ENCODE measurements at places on chromosomes 2 and 18.

DNA sequence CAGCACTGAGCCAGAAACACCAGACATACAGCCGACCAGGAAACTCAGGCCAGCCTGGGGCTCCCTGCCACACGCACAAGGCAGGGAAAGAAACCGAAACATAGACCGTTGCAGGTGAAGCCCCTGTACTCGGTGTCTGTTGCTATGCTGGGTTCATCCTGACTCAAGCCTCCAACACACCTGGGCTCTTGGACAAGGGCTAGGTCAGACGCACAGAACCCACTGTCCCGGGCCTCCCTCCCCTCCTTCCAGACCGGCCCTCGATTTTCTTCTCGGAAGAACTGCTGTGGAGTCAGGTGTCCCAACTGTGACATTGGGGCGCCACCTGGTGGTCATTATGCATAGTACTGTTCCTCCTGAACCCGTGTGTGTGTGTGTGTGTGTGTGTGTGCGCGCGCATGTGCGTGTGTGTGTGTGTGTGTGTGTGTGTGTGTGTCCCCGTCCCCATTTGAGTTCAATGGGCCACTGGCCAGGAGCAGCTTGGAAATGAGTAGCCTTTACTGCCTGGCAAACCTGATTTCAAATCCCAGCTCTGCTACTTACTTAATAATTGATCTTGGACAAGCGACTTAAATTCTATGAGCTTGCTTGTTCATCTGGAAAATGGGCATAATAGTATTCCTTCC lies 55.4 kb upstream of the GLI2 start:
- DNase-seq = peak; percentile 55

GRCh38 chr2:12352889-12353288 lies 363.8 kb upstream of the TRIB2 start:
- no peak for DNase-seq

- DNase-seq = peak; percentile 62
These were observed 793 bp downstream of the NR4A2 start for GRCh38 chr2:156331572-156332283.

GRCh38 chr2:136957044-136957443 lies 191.7 kb downstream of the THSD7B start:
- no peak for DNase-seq

GRCh38 chr2:41743324-41743723 lies 304.5 kb upstream of the PKDCC start:
- DNase-seq = no peak

- DNase-seq = no peak
These were observed 56.3 kb downstream of the MARCHF4 start for GRCh38 chr2:216315802-216316603.

DNA sequence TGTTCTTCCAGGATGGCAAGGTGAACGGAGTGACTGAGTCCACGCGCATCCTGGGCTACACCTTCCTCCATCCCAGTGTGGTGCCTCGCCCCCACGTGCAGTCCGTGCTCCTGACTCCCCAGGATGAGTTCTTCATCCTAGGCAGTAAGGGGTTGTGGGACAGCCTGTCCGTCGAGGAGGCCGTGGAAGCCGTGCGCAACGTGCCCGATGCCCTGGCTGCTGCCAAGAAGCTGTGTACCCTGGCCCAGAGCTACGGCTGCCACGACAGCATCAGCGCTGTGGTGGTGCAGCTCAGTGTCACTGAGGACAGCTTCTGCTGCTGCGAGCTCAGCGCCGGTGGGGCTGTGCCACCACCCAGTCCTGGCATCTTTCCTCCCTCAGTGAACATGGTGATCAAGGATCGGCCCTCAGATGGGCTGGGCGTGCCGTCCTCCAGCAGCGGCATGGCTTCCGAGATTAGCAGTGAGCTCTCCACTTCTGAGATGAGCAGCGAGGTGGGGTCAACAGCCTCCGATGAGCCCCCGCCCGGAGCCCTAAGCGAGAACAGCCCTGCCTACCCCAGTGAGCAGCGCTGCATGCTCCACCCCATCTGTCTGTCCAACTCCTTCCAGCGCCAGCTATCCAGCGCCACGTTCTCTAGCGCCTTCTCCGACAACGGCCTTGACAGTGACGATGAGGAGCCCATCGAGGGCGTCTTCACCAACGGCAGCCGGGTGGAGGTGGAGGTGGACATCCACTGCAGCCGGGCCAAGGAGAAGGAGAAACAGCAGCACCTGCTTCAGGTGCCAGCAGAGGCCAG lies 263.1 kb downstream of the PHLPP1 start:
- no peak for DNase-seq

DNA sequence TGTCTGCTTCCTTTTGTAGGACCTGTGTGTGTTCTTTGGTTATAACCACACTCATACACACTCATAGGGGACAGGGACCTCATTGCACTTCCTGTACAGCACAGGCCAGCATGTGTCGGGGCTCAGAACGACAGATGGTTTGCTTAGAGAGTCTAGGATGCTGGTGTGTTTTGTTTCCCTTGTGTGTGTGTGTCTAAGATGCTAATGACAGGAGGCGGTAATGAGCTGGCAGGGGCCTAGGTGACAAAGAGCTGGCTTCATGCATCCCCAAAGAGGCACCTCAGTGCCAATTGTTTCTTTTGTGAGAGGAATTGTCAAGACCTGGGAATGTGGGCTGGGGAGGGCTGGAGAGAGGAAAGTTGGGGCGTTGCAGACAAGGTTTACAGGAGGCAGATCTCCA lies 66.6 kb downstream of the CELF4 start:
- DNase-seq = no peak

DNA sequence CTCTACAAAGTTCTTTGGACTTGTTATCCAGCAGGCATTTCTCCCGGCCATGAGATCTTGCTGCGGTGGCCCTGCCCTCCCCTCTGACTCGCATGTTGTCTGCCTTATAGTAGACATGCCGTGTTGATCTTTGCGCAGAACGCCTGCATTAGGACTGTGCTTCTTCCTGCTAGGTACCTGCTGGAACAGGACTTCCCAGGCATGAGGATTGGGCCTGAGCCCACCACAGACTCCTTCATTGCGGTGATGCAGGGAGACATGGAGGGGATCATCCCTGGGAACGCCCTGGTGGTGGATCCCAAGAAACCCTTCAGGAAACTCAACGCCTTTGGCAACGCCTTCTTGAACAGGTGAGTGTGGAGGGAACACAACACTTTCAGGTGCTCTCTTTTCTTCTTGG lies 10.1 kb downstream of the EHD3 start:
- DNase-seq = no peak

- no peak for DNase-seq
These were observed 19.4 kb downstream of the PLB1 start for GRCh38 chr2:28515176-28515751.

DNA sequence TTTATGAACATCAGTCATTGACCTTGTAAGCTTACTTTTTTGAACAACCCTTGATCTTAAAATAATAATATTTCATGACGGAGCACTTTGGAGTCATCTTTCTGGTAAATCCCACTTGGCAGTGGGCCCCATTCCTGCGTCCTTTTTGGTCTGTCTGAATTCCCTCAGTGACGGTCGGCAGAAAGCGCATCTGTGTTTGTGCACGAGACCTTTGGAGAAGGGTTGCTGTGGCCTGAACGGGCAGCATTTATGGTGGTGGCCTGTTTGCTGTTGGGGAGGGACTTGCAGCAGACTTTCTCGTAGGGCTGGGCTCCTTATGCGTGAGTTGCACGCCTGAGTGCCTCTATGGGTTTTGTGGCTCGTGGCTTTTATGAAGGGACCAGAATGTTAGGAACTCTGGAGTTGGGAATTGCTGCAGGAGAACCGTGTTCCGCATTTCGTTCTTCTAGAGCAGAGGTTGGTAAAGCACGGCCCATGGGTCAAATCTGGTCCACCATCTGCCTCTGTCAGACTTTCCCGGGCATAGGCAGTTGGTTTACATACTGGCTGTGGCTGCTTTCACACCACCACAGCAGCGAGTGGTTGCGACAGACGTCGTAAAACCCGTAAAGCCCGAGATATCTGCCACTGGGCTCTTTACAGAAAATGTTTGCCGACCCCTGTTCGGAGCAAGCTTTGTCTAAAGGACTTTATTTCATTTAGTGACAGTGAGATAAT lies 30.8 kb downstream of the LPIN1 start:
- no peak for DNase-seq

GRCh38 chr2:95734976-95735890 lies 143.4 kb downstream of the TRIM43 start:
- DNase-seq = no peak

GRCh38 chr2:240320204-240320993 lies 115.1 kb upstream of the GPC1 start:
- no peak for DNase-seq

DNA sequence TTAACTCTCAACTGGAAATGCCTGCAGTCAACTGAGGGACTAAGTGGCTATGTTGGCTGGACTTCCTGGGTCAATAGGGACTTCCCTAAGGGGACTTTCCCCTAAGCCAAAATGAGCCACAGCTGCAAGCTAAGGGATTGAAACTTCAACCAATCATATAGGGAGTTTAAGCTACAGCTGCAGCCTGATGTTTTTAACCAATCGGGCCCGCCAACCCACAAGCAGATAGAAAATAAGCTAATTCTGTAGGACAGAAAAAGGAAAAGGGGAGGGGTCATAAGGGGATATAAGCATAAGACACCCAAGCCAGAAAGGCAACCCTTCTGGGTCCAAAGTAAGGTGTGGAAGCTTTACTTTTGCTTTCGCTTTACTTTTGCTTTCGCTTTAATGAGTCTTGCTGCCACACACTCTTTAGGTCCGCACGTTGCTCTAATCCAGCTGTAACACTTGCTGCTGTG lies 927.5 kb downstream of the ERBB4 start:
- peak; percentile 26 for DNase-seq

- DNase-seq = peak; percentile 78
These were observed 8.5 kb downstream of the HES6 start for GRCh38 chr2:238231251-238231793.

DNA sequence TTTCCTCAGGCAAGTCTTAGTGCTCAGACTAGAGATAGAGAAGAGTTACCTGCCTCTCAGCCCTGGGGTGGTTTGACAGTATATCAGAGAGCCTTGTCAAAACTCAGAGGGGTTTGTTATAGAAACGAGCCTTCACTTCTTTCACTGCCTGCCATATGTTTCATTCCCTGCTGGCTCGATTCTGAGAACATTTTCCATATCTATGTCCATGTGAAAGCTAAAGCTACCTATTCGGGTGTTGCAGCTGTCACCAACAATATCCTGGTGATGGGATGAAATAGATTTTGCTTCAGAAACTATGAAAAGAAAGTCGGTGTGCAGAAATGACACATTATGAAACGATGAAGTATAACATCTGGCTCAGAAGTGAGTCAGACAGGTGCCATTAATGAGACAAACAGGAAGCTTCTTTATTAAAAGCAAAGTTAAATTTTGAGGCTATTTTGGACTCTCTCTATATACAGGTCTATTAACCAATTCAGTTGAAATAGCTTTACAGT lies 56.1 kb upstream of the TANK start:
- DNase-seq = no peak

- DNase-seq = peak; percentile 77
These were observed 38.3 kb downstream of the ITGA6 start for GRCh38 chr2:172465417-172466334.

DNA sequence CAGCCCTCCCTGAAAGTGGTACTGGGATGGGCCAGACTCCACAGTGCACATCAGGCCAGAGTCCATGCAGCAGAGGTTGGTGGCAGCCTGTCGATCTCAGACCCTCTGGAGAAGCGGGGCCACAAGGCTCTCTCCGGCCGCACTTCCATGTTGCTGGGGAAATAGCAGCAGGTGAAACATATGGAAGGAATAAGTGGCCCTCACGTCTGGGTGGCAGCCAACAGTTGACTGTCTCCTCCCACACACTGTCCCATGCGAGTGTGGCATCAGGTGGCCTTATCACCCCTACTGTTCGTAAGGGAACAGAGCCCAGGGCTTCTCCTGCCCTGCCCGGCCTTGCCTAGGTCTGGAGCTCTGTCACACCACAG lies 58.1 kb upstream of the FOSL2 start:
- DNase-seq = no peak

DNA sequence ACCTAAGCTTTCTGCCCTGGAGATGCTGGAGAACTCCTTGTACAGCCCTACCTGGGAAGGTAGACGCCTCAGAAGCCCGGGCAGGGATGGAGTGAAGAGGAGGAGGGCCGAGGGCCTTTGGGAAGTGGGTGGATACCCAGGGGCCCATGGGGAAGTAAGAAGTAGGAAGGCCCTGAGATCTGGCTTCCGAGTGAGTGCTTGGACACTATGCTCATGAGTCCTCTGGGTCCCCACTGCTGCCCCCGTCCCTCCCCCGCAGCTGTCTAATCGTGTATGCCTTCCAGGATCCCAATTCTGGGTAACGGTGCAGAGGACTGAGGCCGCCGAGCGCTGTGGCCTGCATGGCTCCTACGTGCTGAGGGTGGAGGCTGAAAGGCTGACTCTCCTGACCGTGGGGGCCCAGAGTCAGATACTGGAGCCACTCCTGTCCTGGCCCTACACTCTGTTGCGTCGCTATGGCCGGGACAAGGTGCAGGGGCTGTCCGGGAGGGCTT lies 1.1 kb downstream of the DOK1 start:
- no peak for DNase-seq
